ENCODE measurements at places on chromosomes 6 and 20.

GRCh38 chr20:21104921-21105320 lies 1.2 kb downstream of the LINC00237 start:
- DNase-seq: no peak

- no peak for DNase-seq
Observed at GRCh38 chr20:47360297-47361056, 4.0 kb upstream of the ZMYND8 start.

DNA sequence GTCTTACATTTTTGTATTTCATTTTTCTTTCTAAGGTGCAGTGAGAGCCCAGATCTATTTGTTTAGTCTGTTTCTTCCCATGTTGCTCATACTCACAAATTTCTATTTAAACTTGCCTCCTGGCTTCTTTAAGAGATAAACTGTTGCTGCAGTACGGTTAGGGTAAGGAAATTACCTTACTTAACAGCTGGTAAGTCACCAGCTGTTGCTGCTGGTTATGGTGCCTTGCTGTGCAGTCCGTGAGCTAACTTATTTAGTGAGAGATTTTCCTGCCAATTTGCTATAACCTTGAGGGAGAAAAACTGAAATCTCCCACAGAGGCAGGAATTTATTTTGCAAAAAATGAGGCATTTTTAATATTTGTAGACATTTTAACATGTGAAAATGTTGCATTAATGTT lies 261.0 kb downstream of the UST start:
- no peak for DNase-seq

- DNase-seq: no peak
Observed at GRCh38 chr6:152295346-152295745, 341.8 kb downstream of the SYNE1 start.

- no peak for DNase-seq
Observed at GRCh38 chr20:59676126-59676850, 71.9 kb downstream of the PHACTR3 start.

GRCh38 chr20:63969838-63970713 lies at the start of gene ZNF512B:
Gene ZNF512B, minus strand, starts transcription at chr20:63969930. Its CDS starts 1,980 bp downstream, at chr20:63967950.
- peak; percentile 50 for DNase-seq

DNA sequence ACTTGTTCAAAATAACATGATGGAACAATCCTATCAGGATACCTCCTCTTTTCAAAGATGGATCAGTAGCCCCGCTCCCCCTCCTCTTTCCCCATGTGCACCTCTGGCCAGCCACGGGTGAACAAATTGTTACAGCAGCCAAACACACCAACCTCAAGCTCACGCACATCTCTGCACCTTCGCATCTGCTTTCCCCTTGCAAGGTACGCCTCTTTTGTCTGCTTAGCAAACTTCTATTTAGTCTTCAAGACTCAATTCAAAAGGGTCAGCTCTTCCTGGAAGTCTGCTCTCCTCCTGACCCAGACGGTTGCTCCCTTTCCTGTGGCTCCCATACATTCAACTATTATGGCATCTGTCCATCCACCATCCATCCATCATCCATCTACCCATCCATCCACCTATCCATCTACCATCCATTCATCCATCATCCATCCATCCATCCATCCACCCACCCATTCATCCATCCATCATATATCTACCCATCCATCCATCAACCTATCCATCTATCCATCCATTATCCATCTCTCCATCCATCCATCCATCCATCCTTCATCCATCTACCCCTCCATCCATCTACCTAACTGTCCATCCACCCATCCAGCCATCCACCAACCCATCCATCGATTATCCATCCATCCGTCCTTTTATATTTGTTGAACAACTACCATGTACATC lies 36.3 kb upstream of the CDH22 start:
- DNase-seq: no peak

GRCh38 chr20:46568570-46569129 lies 18.2 kb upstream of the OCSTAMP start:
- DNase-seq: no peak

DNA sequence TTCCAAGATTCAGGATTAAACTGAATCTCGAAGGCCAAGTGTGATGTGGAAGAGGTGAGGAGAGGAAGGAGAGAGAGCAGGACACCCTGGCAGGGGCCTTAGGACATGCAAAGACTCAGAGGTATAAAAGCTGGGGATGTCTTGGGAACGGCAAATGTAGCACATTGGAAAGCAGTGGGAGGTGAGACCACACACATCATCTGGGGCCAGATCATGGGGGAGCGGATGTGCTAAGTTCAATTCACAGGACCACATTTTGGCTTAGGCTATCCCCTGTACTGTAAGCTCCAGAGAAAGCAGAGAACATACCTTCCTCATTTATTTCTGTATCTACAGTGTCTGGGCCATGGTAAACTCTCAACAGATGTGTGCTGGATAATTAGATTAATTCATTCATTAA lies 59.5 kb upstream of the MBOAT1 start:
- DNase-seq: no peak

GRCh38 chr20:21100578-21101452 lies 5.3 kb downstream of the LINC00237 start:
- no peak for DNase-seq

DNA sequence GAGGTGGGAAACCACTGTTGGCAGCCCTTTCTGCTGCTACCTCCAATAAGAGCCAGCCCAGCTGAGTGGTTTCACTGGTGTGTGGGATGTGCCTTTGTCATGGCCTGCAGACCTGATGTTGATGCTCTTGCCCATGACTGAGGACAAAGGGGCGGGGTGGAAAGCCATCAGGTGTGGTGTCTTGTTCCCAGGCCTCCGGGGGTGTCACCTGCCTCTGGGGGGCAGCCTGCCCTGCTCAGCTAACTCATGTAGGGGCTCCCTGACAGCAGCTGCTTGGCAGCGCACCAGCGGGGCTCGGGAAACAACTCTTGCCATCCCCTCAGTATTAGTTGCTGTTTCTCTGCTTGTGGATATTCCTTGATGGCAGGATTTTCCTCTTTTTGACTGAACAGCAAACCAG lies 91.3 kb downstream of the LYRM2 start:
- DNase-seq: no peak

DNA sequence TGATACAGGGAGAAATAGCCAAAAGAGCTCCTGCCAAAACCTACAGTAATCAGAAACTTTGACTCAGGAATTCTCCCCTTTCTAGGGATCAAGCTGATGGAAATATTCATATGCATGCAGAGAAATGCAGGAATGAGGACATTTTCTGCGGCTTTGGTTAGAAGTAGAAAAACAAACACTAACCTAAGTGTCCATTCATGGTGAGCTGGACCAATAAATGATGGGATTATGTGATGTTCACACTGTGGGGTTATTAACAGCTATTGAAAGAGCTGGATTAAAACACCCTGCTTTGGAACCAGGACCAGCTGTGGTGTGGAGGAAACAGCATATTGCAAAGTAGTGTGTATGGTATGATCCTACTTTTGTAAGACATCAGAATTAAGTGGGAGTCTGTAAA lies 143.1 kb downstream of the SYCP2 start:
- no peak for DNase-seq

DNA sequence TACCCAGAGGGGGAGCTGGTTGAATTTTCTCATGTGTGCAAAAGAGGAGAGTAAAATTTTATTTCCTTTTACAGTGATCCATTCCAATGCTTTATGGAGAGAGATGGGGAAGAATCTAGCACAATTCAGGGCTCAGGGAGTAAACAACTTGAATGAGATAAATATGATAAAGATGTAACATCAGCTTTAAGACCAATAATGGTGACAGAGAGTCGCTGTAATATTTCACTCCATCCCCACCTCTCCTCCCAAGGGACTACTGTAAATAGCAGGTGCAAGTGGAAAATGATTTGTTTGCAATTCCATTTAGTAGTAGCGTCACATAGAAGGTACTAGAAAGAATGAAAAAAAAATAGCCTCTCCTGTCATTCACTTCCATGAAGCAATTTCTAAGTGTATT lies 4.8 kb downstream of the CRISP3 start:
- DNase-seq: no peak
